ENCODE measurements at places on chromosomes 12 and 14. TPM values are rescaled to one million over a fixed set of nuclear protein-coding genes. Genes with fewer than 3 reads are reported as not detected.

The SNRPF gene
- total RNA-seq = 5.5 TPM

The ZBTB42 gene
- 6.3 TPM for total RNA-seq

The SOCS4 gene
- 12.6 TPM for total RNA-seq

The BHLHE41 gene
- 0.22 TPM for total RNA-seq

The AACS gene
- 46.3 TPM for total RNA-seq

The IAPP gene
- total RNA-seq = not detected

The ACOT6 gene
- not detected for total RNA-seq

The ACSS3 gene
- 1.2 TPM for total RNA-seq

The LMNTD1 gene
- not detected for total RNA-seq

Data from placental epithelial cell (primary cell).